Brain (organoid and tissue), 16 donors: ENCODE measurements at places on chromosomes 2 and 18. TPM values are rescaled to one million over a fixed set of nuclear protein-coding genes. Genes with fewer than 3 reads are reported as not detected.
A peak's percentile ranks its signal among the peaks of the same experiment; 100 is the strongest.

DNA sequence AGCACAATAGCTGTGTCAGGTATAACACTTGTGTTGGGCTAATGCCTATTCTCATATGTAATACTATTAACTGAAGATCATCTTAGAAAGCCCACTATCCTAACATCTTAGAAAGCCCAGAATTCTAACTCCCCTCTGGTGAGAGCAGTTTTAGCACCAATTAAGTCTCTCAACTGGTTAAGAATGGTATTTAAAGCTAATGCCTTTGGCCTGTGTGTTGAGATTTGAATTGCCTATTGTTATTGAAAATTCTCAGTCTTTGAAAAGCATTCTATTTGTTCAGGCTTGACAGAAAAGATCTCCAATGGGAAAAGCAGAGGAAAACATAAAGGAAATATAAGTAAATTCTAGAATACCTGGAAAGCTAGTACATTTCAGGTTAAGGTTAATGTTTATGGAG, 352.5 kb downstream of the ARHGAP15 start:
- DNase-seq, result no peak

GRCh38 chr2:159613651-159614285, 2.6 kb downstream of the BAZ2B start:
- DNase-seq, result peak; percentile 63

- no peak for DNase-seq
Measured at GRCh38 chr2:181313845-181314244, 143.3 kb upstream of the ITGA4 start.

GRCh38 chr2:159555651-159556392, 60.5 kb downstream of the BAZ2B start:
- DNase-seq, result no peak

GRCh38 chr2:127449414-127449813, 31.2 kb downstream of the PROC start:
- DNase-seq, result no peak

DNA sequence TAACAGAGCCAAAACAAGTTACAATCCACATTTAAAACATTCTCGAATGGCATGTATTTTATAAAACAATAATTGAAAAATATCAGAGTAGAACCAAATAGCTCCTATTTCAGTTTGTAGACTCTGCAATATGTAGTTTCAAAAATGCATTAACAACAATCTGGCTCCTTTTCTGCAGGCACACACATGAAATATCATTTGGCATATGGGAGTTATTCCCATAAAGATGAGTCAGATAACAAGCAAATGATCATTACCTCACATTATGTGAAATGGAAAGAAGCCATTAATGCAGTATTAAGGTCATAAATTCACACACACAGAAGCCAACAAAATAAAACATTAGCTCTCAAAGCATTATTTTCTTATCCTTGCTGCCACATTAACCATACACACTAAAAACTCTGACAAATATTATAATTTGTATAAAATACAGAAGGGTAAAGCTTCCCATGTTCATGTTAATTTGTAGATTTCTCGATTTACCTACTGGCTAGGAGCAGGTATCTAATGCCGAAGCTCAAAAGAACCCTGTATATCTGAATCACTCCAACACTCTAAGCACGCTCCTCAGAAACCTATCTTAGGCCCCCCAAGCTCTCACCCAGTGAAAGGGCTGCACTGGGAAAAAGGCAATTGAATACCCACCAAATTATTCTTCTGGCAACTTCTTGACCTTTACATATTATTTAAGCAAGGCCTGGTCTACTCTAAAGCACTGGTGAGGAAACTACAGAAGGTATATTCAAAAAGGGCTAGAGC, 13.8 kb downstream of the NBAS start:
- peak; percentile 9 for DNase-seq

The AOX1 gene
- polyA plus RNA-seq, result 0.44 TPM
